ENCODE measurements at places on chromosomes 11 and 22.

DNA sequence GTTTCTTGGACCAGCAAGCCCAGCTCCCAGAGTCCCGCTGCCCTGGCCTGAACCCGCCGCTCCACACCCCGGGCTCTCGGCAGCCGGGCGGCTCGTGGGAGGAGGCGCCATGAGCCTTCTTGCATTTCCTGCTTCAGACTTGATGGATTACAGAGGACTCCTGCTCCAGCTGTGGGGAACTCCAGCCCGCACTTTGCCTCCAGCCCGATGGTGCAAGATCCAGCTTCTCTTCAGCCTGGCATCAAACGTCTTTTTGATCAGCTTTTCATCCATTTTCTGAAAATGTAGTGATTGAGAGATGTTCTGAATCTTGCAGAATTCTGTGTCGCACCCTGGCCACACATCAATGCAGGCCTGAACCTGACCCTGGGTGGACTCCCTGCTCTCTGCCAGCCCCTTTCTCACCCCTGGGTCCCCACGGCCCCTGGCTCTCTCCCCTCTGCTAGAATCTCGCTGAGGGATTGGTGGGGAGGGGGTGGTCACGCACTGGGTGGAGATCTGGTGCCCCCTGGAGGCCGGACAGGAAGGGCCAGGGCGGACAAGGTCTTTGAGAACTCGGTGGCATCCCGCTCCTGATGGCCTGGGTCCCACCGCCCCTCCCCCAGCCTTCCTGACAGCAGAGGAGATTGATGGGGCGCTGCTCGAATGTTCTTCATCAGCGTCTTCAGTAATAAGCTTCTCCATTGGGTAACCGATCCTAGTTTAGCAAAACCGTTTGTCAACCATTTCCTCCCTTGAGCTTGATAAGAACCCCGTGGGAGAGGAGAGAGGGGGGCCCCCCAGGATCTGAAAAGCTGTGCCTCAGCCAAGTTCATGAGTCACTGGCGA lies 12.1 kb upstream of the NFAM1 start:
- DNase-seq: peak; percentile 93

DNA sequence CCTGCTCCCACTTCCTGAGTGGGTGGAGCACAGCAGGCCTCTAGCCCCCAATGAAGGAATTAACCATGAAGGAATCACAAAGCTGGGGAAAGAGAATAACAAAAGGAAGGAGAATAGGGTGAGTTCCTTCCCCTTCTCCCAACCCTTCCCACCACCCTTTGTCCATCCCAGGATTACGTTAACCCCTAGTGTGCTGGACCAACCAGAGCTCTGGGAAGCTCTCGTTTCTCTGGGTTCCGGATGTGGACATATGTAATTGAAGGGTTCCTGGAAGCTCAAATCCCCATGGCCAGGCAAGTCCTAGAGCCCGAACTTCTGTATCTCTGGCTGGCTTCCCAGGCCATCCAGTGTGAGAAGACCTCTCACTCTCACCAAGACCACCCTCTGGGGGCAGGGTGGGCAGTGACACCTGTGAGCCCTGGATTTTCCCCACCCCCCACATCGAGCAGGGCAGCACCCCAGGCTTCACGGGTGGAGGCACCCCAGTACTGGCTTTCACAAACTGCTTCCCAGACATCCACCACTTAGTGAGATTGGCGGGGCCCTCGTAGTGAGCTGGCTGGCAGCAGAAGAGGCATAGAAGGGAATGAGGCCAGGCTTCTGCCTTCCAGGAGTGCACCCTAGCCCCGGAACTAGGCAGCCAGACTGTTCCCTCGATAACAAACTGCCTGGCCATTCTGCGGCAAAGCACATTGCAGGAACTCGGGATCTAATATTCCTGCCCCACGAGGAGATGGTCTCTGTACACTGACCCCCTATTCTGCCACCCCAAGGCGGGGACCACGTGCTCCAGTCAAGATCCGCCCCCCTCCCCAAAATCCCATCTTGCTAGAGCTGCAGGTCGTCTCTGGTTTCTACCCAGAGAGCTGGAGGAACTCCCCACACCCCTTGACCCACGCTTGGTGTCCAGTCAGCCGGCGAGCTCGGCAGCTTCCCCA lies 2.1 kb downstream of the NECTIN1 start:
- peak; percentile 53 for DNase-seq

- no peak for DNase-seq
Observed at GRCh38 chr11:68113986-68114385, 7.2 kb downstream of the CHKA start.

- DNase-seq: no peak
Observed at GRCh38 chr11:5007561-5007960, 12.9 kb downstream of the OR51L1 start.

- peak; percentile 65 for DNase-seq
Observed at GRCh38 chr22:26461188-26461810, 22.3 kb downstream of the HPS4 start.

DNA sequence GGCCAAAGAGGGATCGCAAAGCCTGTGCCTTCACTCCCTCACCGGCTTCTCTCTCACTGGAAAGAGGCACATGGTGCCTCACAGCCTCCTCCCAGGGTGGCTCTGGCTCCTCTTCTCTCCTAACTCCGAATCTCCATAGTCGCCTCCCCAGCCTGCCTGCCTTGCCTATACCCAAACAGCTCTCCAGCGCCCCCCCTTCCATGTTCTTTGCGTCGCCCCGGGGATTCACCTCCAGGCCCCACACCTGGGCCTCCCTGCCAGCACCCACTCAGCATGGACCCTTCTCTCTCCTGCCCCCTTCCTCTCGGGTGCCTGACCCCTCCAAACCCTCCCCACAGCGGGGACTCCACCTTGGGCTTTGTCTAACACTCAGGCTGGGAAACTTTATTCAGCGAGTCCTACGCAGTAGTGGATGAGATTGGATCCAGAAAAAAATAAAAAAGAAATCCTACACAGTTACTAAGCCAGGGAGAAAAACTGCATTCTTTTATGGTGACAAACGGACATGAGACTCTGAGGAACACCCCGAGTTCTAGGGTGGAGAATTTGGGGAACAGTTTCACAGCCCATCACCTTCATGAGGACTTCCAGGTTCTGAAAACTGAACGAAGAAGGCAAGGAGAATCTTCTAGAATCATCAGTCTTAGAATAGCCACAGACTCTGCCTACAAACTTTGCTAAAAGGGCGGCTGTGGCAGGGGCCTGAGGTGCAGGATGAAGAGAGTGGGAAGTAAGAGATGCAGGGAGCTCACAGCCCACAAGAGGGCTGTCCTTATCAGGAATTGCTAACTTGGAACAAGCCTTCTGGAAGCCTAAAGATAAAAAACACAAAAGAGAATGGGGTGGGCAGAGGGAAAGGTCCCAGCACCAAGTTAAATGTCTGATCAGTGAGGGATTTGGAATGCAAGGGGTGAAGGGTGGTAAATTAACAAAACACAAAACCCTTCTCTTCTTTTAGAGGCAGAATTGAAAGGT lies 5.3 kb downstream of the PPM1F start:
- peak; percentile 25 for DNase-seq

- peak; percentile 59 for DNase-seq
Observed at GRCh38 chr22:50531962-50532674, 2.3 kb upstream of the TYMP start.

- DNase-seq: no peak
Observed at GRCh38 chr22:16810188-16810802, 14.9 kb downstream of the XKR3 start.

- DNase-seq: peak; percentile 39
Observed at GRCh38 chr11:57649826-57650738, at the start of gene YPEL4. TSS of gene YPEL4 (minus strand) at chr11:57649912. CDS start at chr11:57647107, 2,805 bp downstream.

GRCh38 chr11:70761094-70761907 lies 363.0 kb downstream of the CTTN start:
- peak; percentile 15 for DNase-seq

GRCh38 chr11:5225480-5225871 lies 1.4 kb downstream of the HBB start:
- no peak for DNase-seq

- no peak for DNase-seq
Observed at GRCh38 chr11:81990659-81991443, 742.8 kb downstream of the FAM181B start.

DNA sequence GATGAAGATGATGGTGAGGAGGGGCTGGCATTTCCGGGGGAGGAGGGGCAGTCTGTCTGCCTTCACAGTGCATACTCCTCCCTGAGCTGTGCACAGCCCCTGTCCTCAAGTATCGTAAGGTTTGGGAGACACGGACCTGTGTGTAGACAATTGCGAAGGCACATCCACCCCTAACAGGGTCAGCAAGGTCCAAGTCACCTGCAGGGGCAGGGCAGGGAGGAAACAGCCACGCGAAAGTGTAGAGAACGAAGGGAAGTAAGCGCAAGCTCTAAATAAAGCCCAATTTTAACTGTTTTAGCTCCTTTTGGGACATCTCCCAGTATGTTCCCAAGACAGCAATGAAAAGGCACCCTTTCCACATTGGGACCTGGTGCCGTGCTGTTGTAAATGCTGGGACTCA lies 448.2 kb downstream of the TBC1D22A start:
- DNase-seq: no peak

- DNase-seq: peak; percentile 54
Observed at GRCh38 chr22:23913306-23913660, 19.1 kb downstream of the MIF start.

DNA sequence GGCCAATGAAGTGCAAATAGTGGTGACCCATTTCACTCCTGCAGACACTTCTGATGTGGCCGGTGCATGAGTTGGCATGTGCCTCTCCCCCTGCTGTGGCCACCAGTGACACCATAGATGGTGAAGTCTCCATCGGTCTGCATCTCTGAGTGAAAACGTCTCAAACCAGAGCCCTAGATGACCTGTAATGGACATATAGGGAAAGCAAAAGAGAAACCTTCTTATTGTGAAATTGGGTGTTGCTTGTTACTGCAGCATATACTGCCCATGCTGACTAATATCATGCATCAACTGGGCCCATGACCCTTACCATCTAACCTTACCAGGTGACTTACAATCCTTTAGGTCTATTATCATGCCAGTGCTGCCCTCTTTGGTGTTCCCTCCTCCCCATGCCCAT lies 11.7 kb upstream of the VPS37C start:
- DNase-seq: no peak

GRCh38 chr11:459511-460220 lies 9.6 kb downstream of the PTDSS2 start:
- no peak for DNase-seq

DNA sequence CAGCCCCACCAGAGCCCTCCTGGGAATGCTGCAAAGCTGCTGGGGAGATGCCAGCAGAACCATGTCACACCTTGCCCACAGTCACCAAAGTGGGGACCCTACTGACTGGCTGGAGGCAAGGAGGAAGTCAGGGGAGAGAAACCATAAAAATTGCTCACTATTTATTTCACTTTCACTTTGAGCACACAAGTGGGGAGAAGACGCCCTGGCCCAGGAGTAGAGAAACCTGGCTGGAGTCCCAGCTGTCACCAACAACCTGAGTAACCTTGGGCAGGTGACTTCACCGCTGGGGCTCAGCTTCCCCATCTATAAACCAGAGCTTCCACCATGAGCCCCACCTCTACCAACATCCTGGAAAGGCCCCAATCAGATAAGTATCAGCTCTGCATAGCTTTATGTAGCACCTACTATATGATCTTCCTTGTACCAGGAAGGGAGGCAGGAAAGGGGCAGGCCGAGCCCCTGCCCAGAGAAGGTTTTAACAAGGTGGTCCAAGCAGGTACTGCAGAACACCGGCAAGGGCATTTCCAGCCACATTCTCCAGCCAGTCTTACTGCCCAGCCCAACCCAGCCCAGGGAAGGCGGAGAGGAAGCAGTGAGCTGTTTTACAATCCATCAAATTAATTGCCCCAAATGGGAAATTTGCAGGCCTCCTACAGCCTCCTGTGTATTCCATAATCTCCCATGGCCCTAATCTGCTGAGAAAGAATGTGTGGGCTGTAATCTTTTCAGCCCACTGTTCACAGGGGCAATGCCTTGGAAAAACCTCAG lies 27.6 kb downstream of the PLEKHA7 start:
- DNase-seq: peak; percentile 74

DNA sequence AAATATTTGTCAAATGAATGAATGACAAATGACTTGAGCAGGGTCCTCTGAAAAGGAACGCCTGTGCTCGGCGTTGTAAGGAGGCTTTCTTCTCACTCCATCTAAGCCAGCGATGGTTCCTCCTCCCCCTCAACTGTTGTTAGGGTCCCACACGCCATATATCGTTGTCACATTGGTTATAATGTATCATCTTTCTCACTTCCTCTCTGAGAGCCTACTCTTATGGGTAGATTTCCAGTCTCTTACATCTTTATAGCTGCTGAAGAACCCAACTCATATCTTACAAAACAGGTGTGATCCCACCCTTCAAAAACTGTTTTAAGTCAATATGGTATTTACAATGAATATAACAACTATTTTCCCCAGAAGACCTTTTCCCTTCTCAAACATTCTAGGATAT lies 81.5 kb downstream of the NAV2 start:
- no peak for DNase-seq
